CD4-positive, alpha-beta T cell treated with Interleukin-17A for 1 hour (primary cell): ENCODE measurements at places on chromosomes 2 and 18.

DNA sequence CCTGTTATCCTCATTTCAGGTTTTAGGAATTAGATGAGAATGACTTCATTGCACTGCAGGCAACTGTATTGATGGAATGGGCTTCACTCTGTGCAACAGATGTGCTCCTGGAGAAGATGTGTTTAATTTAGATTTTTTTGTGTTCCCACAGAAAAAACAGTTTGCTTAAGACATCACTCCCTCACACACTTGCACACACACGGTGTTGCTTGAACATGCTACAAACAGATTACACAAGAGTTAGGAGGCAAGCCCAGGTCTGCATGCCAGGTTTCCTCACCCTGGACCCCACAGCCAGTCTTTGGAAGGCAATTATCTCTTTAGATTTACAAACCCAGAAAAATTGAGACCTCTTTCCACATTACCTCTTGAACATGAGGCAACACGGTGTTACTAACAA is 93.7 kb upstream of the KLHL29 start:
- DNase-seq, result no peak

GRCh38 chr2:46580416-46580815 is 101.1 kb downstream of the TMEM247 start:
- DNase-seq, result no peak

DNA sequence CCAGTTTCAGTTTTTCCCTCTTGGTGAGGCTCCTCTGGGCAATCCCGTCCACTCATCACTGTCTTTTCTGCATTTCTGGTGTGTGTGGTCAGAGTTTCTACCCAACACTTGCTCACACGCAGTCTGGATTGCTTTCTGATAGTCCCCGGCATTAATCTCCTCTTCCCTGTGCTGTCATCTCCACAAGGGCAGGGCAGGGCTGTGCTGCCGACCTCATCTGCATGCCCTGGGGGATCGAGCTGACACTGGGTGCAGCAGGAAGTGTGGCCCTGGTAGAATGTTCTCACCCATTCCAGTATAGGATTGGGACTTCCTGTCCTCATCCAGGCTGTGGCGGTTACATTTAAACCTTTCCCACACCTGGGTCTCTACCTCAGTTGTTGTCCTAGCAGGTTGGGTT is 80.0 kb upstream of the FAM136A start:
- DNase-seq, result no peak

- DNase-seq, result no peak
Observed at GRCh38 chr2:23482188-23482587, 97.2 kb downstream of the KLHL29 start.

GRCh38 chr2:175880-176820 is 87.7 kb downstream of the SH3YL1 start:
- peak; percentile 65 for DNase-seq

DNA sequence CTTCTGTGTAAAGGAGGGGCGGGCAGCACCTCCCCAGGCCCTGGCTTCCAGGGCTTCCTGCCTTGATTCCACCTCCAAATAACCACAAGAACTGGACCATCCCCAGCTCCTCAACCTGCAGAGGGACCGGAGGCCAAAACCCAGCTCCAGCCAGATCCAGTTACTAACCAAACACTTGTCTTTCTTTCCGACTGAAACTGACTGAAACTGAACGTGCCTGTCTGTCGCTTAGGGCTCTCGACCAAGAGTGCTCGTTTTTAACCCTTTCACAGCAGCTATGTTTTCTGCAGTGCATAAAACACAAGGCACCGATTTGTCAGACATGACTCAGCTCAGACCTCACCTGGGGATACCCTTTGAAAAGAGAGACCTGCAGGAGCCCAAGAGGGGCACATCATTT is 249.9 kb upstream of the SIX2 start:
- DNase-seq, result no peak

GRCh38 chr18:40036861-40037260 is 1918.2 kb upstream of the PIK3C3 start:
- DNase-seq, result no peak

DNA sequence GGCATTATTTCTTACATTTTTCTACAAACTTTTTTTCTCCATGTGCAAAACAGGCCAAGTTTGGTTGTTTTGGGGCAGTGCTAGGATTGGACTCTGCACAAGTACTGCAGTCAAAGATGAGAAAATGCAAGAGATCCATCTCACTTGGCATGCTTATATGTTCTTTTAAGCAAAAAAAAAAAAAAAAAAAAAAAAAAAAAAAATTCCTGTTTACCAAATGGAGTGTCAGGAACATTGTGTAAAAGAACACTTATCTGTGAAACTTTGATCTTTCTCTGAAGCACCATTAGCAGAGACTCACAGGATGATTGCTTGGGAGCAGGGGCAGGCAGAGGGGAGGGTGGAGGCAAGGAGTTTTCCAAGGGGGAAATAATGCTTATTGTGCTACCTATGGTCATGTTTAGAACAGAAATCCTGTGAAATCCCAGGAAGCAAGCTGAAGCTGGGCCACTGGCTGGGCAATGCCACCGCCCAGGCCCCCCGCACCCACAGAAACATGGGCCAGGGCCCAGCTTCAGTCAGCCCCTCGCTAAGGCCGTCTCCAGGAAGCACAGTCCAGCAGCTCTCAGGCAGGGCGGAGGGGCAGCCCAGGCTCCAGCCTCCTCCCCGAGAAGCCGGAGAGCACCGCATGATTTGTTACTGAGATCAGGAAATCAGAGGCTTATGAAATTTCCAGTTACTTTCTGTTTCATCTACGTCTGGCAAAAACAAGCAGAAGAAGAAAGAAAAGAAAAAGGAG is 229.4 kb downstream of the ZNF516 start:
- DNase-seq, result no peak

DNA sequence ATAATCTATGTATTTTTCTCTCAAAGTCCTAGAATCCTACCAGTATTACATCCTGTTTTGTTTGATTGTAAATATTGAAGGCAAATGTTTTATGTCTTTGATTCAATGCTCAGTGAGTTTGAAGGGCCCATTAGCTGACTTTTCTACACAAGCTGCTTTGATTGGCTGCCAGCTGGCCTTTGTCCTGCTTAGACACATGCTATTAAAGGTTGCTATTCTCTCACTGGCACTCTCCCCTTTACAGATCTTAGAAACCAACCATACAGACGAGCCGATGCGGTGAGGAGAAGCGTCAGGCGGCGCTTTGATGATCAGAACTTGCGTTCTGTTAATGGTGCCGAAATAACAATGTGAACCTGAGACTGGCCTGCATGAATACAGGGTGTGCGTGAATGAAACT is 69.7 kb downstream of the PRPF40A start:
- no peak for DNase-seq

- DNase-seq, result no peak
Observed at GRCh38 chr2:240384711-240385450, 50.6 kb upstream of the GPC1 start.

DNA sequence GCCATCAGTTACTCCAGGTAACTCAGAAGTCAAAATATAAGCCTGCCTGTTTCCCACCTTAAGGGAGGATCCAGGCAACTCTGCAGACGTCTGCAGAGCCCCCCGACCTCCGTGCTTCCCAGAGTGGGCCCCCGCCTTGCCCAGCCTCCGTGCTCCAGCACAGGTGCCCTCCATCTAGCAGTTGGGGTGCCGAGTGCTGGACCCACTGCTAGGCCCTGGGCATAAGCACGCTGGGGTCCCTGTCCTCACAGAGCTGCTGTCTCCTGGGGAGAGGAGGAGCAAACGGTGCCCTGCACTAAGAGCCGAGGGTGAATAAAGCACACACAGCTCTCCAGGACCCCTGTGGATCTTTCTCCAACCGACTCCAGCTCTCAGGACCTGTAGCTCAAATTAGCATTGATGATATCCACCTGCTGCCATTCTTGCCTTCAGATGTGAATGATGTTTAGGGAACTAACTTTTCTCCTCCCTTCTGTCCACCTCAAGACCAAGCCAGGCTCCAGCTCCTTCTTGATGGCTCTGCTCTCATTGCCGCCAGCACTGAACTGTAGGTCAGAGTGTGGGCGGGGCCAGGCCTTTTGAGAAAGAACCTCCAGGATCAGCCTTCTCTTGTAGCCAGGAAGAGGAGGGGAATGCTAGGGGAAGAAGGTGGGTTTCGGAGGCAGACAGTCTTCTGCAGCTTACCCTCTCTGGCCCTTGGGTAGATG is 121.2 kb downstream of the SMAD7 start:
- no peak for DNase-seq

- DNase-seq, result no peak
Observed at GRCh38 chr18:2529154-2529553, 42.2 kb downstream of the METTL4 start.

DNA sequence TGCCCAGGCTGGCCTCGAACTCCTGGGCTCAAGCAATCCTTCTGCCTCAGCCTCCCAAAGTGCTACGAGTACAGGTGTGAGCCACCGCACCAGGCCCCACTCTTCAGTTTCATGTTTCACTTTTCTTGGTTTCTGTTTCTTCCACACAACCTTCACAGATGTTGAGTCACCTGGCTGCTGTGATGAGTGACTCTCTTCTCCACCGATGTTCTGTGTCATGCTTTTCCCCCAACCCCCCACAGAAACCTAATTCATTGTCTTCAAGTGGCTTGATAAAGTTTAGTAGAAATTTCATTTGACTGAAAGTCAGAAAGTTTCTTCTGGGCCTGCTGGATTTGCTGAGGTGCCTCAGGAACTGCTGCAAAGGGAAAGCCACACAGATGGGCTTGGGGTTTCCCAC is 78.5 kb downstream of the SPHKAP start:
- no peak for DNase-seq

GRCh38 chr2:232846055-232846454 is 24.0 kb upstream of the SNORC start:
- DNase-seq, result no peak

- no peak for DNase-seq
Observed at GRCh38 chr2:43047187-43047780, 179.1 kb downstream of the ZFP36L2 start.

GRCh38 chr18:58547864-58548263 is 81.0 kb downstream of the ALPK2 start:
- DNase-seq, result no peak

DNA sequence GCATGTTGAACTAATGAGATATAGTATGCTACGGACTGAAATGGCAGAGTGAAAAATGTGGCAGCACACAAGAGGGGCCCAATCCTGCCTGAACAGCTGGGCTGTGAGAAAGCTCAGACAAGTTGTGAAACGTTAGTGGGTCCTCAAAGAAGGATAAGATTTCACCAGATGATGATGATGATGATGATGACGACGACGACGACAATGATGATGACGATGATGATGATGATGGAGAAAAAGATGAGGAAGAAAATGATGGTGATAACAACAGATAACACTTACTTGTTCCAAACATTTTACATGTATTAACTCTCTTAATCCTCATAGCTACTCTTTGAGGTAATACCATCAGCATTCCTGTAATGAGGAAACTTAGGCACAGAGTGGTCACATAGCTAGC is 94.2 kb downstream of the WDPCP start:
- no peak for DNase-seq

DNA sequence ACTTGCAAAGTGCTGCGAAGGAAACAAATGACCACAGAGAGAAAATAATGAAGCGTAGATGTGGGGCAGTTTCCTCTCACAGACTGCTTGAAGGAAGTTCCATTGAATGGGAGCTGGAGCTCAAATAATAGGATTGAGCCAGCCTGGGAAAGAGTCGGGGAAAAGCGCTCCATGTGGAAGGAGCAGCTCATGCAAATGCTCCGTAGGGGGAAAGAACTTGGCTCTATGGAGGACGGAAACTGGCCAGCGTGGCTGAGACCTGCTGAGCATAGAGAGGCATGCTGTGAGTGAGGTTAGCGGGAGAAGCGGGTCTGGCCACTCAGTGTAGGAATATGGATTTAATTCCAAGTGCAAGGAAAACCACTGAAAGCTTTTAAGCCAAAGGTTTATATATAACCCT is 28.6 kb upstream of the VIT start:
- no peak for DNase-seq

DNA sequence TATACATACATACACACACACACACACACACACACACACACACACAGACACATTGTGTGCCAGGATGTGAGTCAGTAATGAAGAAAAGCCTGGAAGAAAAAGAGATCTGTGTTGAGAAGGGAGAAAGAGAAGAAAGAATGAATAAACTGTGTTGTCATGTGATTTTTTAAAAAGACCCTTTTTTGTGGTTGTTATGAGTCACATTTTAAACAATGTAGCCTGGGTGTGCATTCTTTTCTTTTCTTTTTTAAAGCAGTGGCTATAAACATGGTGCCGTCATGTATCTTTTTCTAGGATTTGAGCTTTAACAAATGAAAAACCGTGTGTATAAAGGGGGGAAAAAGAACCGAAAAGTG is 87.2 kb downstream of the NRP2 start:
- no peak for DNase-seq
